AG08395 (cell line): ENCODE measurements at places on chromosomes 2 and 18.

- peak; percentile 37 for DNase-seq
These were observed 297.7 kb upstream of the DOK6 start for GRCh38 chr18:69102959-69103358.

DNA sequence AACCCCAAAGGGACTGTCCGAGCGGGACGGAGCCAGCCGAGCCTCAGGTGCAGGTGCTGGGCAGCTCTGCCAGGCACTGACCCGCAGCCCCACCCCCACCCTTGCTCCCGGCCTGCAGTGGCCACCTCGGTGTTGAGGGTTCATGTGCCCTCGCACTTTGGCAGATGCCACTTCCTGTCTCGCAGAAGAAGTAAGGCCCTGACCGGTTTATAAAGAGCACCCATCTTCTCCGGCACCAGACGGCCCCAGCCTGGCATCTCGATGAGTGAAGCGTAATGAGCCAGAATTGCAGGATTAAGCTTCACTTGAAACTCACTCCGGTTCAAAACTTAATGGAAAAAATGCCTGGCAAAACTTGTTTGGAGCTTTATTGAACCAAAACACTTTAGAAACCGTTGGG lies 10.9 kb upstream of the NFATC1 start:
- DNase-seq, result no peak

DNA sequence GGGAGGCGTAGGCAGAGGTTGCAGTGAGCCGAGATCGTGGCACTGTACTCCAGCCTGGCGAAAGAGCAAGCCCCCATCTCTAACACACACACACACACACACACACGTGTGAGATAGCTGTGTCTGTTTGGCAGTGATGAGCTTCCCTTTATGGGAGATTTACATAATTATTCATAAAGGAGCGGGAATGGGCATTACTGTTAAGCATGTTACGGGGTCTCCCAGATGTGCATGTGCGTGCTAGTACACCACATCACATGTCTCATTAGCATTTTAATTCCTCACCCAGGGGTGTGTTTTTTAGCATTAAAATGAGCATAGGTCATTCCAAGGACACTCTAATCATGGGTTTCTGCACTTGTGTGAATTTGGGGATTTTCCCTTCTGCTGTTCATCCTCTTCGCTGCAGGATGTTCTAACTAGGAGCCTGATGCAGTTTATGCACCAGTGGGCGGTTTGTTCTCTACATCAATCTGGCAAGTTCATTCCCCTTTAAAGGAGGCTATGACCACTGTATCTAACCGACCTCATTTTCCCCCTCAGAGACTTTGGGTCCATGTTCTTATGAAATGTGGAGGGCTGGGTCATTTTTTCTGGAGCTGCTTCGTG lies 1.0 kb upstream of the FAM178B start:
- no peak for DNase-seq

DNA sequence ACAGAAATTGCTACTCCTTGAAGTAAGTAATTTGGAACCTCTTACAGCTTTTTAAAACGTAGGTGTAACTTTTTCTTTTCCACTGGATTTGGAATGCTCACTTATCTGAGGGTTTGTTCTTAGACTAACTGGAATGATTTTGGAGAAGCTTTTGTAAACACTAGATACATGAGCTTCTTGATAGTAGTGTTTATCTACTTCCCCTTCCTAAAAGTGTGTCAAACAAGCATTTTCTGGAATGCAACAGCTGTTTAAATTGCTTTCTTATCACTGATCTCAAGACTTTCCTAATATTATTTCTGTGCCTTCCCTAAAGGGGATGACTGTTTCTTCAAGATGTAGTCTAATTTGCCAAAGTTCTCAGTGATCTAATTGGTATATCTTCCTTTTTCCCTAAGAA lies 282.6 kb downstream of the CCDC178 start:
- DNase-seq, result no peak

DNA sequence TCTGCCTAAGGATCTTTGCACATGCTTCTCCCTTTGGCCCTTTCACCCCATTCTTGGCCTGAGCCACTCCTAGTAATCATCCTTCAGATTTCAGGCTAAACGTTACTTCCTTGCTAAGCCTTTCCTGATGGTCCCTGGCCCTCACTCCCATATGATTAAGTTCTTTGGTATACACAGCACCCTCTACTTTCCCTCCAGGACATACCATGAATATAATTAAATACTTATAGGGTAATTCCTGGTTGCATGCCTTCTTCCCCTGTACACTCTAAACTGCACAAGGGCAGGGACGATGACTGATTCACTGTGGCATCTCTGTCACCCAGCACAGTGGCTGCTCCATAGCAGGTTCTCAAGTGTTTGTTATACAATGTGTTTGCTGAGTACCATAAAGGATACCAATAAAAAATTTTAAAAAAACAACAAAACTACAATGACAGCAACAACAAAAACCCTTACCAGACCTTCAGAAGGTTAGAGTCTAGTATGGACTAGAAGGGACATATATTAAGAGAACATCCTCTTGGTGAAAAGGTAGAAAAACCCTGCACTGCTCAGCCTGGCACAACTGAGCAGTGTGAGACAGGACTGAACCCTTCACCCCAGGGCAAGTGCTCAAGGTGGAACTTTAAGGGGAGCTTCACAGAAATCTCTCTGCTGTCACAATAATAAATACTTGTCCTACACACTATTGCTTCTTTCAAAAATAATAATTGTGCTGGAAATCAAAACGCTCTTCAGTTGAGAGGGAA lies 76.2 kb downstream of the AAK1 start:
- peak; percentile 48 for DNase-seq

- DNase-seq, result no peak
These were observed at the start of gene DHRS9 for GRCh38 chr2:169069341-169069740. TSS of gene DHRS9 (plus strand) at chr2:169069563. CDS start at chr2:169081582, 12,019 bp downstream.

DNA sequence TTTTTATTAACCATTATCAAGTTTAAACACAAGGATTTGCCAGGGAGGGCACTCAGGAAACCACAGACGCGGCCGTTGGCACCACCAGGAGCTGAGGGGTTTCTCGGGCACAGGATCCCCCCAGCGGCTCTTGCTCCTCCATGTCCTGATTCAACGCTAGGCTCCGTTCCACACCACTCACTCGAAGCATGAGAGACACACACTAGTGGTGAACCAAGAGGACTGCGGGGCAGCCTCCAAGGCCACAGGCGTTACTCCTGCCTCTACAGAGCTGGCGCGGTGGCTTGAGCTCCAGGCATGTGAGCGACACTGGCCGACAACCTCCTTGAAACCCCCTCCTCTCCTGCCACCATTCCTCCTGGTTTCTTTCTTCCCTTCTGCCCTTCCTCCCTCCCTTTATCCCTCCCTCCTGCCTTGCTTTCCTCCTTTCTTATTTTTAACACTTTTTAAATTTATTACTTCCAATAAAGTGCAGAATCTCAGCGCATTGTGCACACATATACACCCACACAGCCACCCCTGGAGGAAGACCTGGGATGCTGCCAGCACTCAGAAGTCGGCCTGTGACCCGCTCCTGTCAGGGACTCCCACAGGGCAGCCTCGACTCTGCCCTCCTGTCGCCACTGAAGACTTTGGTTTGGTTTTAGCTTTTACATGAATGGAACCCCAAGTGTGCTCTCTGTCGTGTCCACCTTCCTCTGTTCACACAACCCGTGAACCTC lies 21.7 kb downstream of the COX7A2L start:
- DNase-seq, result no peak

- DNase-seq, result peak; percentile 76
These were observed 138.4 kb upstream of the CCDC68 start for GRCh38 chr18:55097456-55098170.

DNA sequence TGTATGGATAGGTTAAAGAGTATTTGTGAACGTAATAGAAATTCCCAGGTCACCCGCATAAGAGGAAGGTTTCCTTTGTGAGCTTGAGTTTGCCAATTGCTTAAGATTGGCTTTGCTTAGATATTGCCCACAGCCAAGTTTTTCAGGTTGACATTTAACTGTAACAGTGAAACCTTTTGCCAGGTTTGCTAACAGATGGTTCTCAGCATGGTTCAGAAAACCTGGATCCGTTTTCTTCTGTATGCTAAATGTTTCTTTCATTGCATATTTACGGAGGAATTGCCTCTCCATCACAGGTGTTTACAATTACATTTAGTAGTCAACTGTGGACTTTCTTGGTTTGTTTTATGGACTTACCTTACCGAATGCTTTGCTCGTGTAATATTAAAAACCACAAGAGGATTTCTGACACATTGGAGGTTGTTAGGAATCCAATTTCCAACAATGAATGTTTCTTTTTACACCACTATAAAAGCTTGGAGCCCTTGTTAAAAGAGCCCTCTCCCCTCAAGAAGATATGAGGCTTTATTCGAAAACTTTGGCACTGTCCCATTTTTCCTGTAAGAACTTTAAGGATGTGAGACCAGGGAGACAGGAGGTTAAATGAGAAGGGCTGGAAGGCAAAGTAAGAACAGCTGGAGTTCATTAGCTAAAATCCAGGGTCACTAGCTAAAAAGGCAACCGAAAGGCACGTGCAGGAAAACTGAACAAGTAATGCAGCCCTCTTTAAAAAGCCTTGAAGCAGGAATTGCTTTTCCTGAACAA lies 7.8 kb downstream of the CDK15 start:
- DNase-seq, result peak; percentile 21

DNA sequence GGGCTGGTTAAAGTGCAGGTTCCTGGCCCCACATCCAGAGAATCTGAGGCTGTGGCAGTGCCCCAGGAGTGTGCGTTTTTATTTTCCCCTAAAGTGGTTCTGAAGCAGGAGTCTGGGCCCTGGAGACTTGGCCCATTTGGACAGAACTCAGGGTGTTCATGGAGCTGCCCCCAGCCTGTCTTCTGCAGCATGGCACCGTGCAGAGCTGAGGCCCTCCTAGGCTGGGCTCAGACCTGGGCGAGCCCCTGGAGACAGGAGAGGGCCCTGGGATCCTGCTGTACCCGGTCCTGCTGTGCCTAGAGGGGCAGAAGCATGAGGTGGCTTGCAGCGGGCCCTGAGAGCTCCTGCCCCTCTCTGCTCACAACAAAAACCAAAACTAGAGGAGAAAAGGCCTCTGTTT lies 58.8 kb upstream of the B3GNT7 start:
- DNase-seq, result no peak

- no peak for DNase-seq
These were observed 3.1 kb upstream of the CELF4 start for GRCh38 chr18:37568671-37569070.

DNA sequence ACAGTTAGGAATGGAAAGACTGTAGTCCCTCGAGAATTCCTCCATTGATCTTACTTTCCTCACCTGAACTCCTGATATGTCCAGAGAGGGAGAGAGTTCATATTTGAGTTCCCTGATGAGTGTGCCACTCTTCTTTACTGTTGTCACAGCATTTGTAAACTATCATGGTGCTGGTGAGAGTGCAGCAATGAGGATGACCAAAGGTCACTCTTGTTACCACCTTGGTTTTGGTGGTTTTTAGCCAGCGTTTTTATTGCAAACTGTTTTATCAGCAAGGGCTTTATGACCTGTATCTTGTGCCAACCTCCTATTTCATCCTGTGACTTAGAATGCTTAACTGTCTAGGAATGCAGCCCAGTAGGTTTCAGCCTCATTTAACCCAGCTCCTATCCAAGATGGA lies 1062.5 kb downstream of the BCL11A start:
- DNase-seq, result no peak

- DNase-seq, result peak; percentile 69
These were observed 64.9 kb upstream of the OTOS start for GRCh38 chr2:240205348-240205747.

DNA sequence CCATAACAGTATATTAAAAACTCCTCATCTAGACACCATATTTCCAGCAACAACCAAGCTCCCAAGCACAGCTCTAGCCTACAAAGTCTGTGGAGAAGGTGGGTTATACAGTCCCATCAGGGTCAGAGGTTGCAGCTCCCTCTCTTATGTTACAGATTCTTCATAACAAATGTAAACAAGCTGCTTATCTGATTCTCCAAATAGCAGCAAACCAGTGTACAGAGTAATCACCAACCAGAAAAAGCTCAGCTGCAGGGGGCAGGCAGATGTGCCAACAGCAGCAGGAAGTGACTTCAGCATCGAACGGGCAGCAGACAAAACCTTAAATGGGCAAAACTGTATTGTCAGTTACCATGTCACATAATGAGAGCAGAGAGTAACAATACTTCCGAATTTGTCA lies 52.9 kb upstream of the NABP1 start:
- DNase-seq, result no peak

- no peak for DNase-seq
These were observed 165.8 kb downstream of the UBE2E3 start for GRCh38 chr2:181146171-181146570.

GRCh38 chr2:107525406-107525805 lies 301.3 kb upstream of the RGPD4 start:
- no peak for DNase-seq

DNA sequence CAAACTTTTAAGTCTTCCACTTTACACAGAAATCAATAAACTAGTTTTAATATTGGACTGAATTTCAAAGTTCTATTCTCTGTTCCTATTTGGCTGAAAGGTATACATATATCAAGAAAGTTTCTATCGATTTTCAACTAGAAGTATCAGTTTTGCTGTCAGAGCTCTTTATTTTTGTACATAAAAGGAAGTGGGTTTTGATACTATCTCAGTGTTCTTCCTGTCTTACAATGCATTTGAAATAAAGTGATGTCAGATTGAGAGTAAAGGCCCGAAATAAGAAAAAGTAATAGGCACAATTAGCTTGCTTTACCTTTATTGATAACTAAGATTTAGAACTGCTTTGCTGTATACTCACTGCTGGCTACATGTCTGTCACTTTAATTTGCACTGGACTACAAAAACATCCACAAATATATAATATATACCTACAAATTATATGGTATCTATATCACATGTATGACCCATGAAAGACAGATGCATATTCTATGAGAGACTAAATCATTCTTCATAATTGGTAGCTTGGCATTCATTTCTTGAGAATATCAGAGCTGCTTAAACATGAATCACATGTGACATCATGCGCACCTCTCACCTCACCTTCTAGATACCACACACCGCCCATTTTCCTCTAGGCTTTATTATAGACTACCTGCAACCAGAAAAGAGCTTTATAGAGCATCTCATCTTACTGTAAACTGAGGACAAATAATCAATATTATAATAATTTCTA lies 83.6 kb downstream of the ASXL2 start:
- DNase-seq, result no peak

DNA sequence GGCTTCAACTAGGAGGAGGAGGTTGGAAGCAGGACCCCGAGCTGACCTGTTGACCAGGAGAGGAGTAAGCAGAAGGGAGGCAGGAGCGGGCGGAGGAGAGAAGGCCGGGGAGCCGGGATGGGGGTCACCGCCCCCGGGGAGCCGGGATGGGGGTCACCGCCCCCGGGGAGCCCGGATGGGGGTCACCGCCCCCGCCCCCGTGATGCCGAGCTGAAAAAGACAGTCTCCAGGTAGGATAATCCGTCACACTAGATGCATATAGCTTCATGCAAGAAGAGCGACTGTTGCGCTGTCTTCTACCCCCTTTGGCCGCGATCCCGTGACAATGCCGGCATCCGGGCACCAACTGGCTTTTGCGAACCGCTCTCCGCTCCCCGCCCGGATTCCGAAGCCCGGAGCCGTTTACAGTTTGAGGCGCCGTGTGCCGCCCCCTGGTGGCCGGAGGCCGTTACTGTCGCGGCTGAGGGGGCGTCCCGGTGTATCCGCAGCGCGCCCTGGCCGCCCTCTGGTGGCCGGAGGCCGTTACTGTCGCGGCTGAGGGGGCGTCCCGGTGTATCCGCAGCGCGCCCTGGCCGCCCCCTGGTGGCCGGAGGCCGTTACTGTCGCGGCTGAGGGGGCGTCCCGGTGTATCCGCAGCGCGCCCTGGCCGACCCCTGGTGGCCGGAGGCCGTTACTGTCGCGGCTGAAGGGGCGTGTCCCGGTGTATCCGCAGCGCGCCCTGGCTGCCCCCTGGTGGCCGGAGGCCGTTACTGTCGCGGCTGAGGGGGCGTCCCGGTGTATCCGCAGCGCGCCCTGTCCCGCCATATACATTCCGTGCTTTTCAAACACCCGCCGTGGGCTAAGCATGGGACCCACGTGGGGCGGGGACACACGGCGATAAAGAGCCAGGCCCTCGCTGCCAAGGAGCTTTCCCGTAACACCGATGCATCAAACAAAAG lies 89.6 kb downstream of the ACTR3 start:
- DNase-seq, result no peak
